GM23248 (cell line): ENCODE measurements at places on chromosomes 1 and 21. TPM values are rescaled to one million over a fixed set of nuclear protein-coding genes. Genes with fewer than 3 reads are reported as not detected.

Gene LEPR
- 10.6 and 11.0 TPM in 2 replicates for total RNA-seq

- H3K4me3 ChIP-seq = no peak overlapping the region
- no peaks in the 10 kb centered on the region for H3K4me1 ChIP-seq
These were observed 10.9 kb downstream of the TMPRSS2 start for GRCh38 chr21:41497008-41497407.

DNA sequence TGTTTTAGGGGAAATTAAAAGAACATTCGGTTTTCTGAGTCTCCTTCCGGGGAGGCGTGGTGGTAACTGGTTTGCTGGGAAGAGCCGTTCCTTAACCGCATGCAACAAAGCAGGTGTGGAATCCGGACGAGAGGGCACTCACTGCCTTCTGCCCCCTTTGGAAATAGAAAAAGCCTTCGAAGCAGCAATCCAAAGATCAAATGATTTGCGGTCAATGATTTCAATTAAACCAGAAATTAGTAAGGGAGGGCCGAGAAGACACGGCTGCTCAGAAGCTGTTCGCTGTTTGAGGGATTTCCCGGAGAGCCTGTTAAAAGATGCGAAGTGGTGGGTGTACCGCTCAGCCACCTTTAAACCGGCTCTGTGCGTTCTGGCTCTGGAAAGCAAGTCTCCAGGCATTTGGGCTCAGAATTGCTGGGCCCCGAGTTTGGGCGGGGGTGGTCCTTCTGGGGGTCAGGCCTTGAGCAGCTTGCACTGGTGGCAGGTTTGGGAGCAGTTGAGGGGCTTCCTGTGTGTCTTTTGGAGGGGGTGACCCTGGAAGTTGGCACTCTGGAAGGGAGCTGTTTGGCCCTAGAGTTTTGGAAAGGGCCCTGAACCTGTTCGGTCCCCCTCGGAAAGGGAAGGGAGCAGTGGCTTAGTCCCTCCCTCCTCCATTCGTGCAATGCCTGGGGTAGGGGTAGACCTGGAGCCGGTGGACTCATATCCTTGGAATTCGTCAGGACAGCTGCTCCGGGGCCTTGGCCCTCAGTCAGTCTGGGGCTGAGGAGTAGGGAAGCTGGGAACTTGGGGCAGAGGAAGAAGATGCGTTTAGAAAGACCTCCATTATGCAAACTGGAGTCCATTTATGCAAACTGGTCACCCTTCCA lies 3.1 kb downstream of the SIM2 start:
- no peak overlapping the region for H3K27ac ChIP-seq
- H3K4me1 ChIP-seq = no peaks in the 10 kb centered on the region
- H3K4me3 ChIP-seq = no peak overlapping the region
- no peaks in the 10 kb centered on the region for H3K36me3 ChIP-seq
- H3K27me3 ChIP-seq = peaks cover 94% of the 10 kb centered on the region
- no peak for DNase-seq

- no peaks in the 10 kb centered on the region for H3K36me3 ChIP-seq
- no peak for DNase-seq
- no peak overlapping the region for H3K4me3 ChIP-seq
- no peak overlapping the region for H3K27ac ChIP-seq
- H3K4me1 ChIP-seq = no peaks in the 10 kb centered on the region
These were observed 44.6 kb downstream of the TTLL7 start for GRCh38 chr1:83954166-83954823.

Gene GJA9
- 0.11 TPM in 1 of 2 replicates, not detected in the other for total RNA-seq

Gene RC3H1
- 18.9 and 22.4 TPM in 2 replicates for total RNA-seq

GRCh38 chr1:213968146-213968825 lies 19.5 kb upstream of the PROX1 start:
- H3K36me3 ChIP-seq = no peaks in the 10 kb centered on the region
- no peak for DNase-seq
- no peak overlapping the region for H3K27ac ChIP-seq
- no peak overlapping the region for H3K4me3 ChIP-seq
- H3K27me3 ChIP-seq = no peaks in the 10 kb centered on the region

GRCh38 chr1:167631936-167632614 lies 2.0 kb downstream of the RCSD1 start:
- no peaks in the 10 kb centered on the region for H3K4me1 ChIP-seq
- no peak overlapping the region for H3K4me3 ChIP-seq
- no peak overlapping the region for H3K27ac ChIP-seq
- no peak for DNase-seq

GRCh38 chr1:207910591-207911354 lies at the start of gene CD34:
CD34 (minus strand) TSS chr1:207911125; CDS start chr1:207911080, 45 bp downstream.
- no peak within 1 kb of the TSS for H3K27ac ChIP-seq
- H3K4me1 ChIP-seq = no peaks in the 10 kb centered on the region
- H3K27me3 ChIP-seq = peaks cover 19% of the 10 kb centered on the region; the same call in 1 of the 2 replicates
- peak; percentile 66 for DNase-seq
- no peaks in the 10 kb centered on the region for H3K36me3 ChIP-seq
- H3K4me3 ChIP-seq = peak within 1 kb of the TSS; percentile 67

Gene NKAIN1
- total RNA-seq = 0.11 TPM in 1 of 2 replicates, not detected in the other

GRCh38 chr1:153733970-153734369 lies 6.1 kb downstream of the INTS3 start:
- no peaks in the 10 kb centered on the region for H3K27me3 ChIP-seq
- DNase-seq = peak; percentile 30
- no peak overlapping the region for H3K27ac ChIP-seq
- H3K4me3 ChIP-seq = no peak overlapping the region
- 0 out of 2 replicates have a peak, but pooled peaks cover 8% of the 10 kb centered on the region for H3K4me1 ChIP-seq

GRCh38 chr1:26861889-26862378 lies 1.0 kb upstream of the SFN start:
- H3K4me1 ChIP-seq = no peaks in the 10 kb centered on the region
- H3K4me3 ChIP-seq = no peak overlapping the region
- H3K27ac ChIP-seq = no peak overlapping the region
- peak; percentile 23 for DNase-seq
- no peaks in the 10 kb centered on the region for H3K27me3 ChIP-seq

- no peak overlapping the region for H3K27ac ChIP-seq
- no peak overlapping the region for H3K4me3 ChIP-seq
- no peak for DNase-seq
- no peaks in the 10 kb centered on the region for H3K27me3 ChIP-seq
- H3K4me1 ChIP-seq = peaks cover 13% of the 10 kb centered on the region; the same call in 1 of the 2 replicates
These were observed 3.3 kb downstream of the SH3BGR start for GRCh38 chr21:39454949-39455668.

Gene SPATA21
- total RNA-seq = not detected in 2 replicates

Gene TIPRL
- total RNA-seq = 32.9 and 36.6 TPM in 2 replicates
